ENCODE measurements at places on chromosomes 1 and 21.

DNA sequence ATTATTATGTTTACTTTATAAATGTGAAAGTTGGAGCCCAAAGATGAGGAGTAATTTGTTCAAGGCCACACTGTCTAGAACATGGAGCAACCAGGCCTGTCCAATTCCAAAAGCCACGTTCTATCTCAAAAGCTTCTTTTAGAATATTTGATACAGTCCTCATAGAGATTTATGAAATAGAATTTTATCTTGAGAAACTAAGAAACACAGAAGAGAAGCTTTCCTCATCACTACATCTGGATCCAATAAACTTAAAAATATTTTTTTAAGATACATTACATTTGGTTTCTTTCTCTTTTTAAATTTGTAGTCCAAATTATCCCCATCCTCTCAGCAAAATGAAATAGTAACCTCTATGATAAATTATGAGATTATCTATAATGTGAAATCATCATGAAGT lies 58.9 kb downstream of the DDAH1 start:
- DNase-seq, result no peak

- DNase-seq, result peak; percentile 64
These were observed 351 bp downstream of the MIXL1 start for GRCh38 chr1:226223786-226224244.

GRCh38 chr1:36948147-36948546 lies 86.2 kb downstream of the GRIK3 start:
- no peak for DNase-seq

DNA sequence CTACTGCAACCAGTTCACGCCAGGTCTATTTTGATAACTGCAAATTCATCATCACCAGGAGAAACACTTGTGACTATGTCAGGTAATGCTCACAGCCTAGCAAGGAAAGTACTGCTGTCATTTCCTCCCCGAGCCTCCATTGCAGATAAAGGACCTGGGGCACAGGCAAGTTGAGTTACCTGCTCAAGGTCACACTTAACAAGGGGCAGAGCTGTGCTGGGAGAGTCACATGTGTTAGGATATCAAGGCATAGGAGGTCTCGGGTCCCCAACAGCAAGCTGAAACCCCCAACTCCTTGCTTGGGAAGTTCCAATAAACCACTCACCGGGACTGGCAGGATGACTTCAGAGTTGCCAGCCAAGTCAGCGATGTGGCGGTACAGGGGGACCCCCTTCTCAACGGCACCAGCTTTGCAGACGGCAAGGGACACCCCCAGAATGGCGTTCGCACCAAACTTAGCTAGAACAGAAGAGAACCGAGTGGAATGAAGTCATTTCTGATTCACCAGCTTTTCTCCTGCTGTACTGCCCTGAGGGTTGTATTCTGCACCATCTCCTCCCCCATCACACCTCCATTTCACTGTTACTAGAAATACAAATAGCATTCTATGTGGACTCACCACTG lies 11.6 kb downstream of the ENO1 start:
- DNase-seq, result no peak

GRCh38 chr1:48841966-48842365 lies 65.3 kb upstream of the BEND5 start:
- no peak for DNase-seq

DNA sequence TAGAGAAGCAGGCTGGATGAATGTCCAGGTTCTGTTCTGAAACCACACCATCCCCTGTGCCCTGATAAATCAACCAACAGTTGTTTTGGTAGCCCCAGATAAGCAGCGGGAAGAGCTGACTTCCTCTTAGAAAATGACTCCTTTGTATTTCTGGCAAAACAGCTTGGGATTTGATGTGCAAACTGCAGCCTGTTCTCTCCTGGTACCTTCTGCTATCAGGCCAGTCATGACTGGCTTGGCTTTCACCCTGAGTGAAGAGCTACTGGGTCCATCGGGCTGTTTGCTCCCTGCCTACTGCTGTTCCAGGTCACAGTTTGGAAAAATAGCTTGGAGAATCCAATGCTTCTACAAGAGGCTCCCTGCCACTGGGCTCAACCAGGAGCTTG lies 116.8 kb downstream of the DTL start:
- DNase-seq, result no peak

DNA sequence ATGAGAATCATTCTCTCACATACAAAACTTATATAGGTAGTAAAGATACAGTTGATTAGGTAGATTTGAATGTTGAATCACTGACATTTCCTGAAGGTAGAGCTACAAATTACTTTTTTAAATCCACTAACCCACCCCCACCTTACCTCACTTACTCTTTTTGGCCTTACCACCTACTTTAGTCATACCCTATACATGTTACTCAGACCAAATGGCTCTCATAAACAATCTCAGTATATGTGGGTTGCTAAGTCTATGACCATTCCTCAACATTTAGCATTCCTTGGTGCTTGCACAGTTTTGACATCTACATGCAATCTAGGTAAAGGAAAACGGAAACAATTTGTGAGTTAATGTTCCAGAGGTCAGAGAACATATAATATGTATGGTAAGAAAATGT lies 26.3 kb downstream of the SYDE2 start:
- no peak for DNase-seq

- peak; percentile 100 for DNase-seq
These were observed 41.8 kb downstream of the GATAD2B start for GRCh38 chr1:153880962-153881361.

GRCh38 chr1:173648880-173649605 lies 13.9 kb downstream of the TEX50 start:
- no peak for DNase-seq

GRCh38 chr1:68051475-68051874 lies 1.0 kb upstream of the DIRAS3 start:
- DNase-seq, result no peak

DNA sequence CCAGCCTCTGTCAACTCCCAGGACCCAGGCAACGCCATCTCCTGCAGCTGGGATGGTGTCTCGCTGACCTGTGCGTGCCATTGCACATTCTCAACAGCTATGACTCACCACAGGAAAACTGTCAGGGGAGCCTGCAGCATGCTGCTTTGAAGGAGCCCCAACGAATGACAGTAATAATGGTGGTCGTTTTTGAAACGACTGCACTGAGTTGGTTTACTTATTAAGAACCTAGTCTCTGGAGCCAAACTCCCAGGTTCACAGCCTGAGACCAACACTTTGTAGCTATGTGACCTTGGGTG lies 21.6 kb downstream of the TCEA3 start:
- DNase-seq, result peak; percentile 8

- peak; percentile 88 for DNase-seq
These were observed 116.8 kb downstream of the CASZ1 start for GRCh38 chr1:10679496-10680220.

DNA sequence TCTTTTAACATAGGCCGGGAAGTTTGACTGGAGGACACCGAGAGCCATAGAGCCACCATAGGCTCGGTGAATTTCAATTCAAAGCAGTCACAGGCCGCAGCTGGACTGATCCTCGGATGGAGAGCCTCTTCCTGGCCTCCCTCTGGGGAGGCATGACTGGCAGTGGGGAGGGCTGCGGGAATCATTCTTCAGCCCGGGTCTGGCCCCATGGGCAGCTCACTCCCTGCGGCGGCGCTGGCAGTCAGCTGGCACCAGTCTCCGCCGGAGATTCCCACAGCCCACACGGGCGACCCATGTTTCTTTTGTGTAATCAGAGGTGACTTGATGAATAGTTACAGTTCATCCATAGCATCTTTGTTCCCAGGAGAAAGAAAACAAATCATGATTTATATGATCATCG lies 10.6 kb downstream of the ESPN start:
- peak; percentile 36 for DNase-seq

DNA sequence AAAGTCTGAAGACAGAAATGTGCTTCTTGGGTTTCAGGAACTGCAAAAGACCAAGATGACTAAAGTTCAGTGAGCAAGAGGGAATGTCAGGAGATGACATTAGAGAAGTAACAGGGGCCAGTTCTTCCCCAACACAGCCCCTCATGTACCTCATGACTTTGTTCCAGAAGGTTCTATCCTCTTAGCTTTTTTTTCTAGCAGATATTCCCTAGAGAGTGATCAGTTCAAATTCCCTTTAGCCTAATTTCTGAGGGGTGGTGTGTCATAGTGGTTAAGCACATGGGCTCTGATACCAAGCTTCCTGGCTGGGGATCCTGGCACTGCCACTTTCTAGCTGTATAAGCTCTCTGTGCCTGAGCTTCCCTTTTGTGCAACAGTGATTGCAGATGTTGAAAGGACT lies 108.0 kb downstream of the LBR start:
- DNase-seq, result no peak

DNA sequence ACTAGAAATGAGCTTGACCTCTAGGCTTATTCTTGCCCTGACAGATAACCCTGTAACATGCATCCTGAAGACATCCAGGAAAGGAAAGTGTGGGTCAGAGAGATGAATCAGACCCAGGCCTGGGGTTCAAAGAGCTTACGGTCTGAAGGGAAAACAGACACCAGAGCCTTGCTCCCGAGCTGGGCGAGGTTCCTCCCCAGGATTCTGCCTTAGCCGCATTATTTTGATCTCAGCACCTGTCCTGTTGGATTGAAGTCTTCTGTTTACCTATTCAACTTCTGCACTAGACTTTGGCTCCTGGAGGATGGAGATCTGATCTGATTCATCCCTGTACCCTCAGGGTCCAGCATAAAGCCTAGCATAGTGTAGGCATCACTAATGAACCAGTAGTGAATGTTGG lies 1.9 kb downstream of the CYP4B1 start:
- no peak for DNase-seq

- no peak for DNase-seq
These were observed 76.3 kb downstream of the TOMM20 start for GRCh38 chr1:235052067-235053008.

DNA sequence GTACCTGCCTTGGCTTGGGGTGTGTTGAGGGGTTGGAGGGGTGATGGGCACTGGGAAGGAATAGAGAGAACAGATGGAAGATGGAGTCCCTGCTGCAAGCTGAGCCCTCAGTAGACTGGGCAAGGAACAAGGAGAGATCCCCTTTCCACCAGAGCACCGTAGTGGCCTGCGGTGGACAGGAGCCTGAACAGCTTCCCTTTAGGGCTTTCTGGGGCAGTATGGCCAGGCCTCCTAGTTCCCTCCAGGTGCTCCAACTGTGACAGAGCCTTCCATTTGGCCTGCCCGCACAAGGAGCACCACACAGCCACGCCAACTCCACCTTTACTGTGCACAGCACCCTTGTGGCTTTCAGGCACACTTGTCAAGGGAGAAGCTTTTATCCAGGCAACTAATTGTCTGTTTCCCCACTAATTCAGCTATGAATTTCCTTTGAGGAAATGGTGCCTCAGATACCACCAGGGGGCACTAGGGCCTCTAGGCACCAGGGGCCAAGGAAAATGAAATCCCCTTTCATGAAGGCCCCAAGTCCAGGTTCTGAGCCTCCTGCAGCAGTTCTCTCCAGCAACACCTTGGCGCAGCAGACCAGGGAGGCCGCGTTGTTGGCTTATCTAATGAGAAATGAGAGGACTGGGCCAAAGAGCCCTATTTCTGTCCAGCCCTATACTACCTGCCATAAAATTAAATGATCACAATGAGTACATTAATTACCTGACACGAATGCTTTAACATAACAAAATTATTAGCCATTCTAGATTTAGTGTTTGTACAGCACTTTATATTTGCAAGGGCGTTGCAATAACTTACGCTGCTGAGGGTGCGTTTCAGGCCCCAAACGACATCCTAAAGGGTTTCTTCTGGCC lies 23.1 kb upstream of the ERI3 start:
- DNase-seq, result peak; percentile 79

DNA sequence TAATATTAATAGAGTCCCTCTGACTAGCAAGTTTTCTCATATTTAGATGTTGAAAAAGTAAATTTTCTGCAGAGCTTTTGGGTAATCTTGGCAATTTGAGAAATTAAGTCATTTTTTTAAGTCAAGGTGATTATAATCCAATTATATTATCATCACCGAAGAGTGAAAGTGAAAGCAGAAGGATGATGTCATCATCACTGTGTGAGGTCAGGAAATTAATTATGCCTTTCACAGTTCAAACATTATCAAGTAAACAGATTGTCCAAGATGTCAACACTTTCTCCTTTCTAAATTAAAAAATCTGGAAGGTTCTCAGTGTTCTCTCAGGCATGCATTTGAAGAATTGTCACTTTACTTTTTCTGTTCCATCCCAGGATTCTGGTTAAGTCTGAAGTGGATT lies 296.0 kb downstream of the TBX15 start:
- peak; percentile 27 for DNase-seq

GRCh38 chr1:19307794-19308508 lies 4.0 kb downstream of the AKR7A2 start:
- no peak for DNase-seq

- DNase-seq, result peak; percentile 49
These were observed 55.3 kb upstream of the EIF4G3 start for GRCh38 chr1:21232044-21232443.

GRCh38 chr1:204647114-204647804 lies 38.3 kb downstream of the LRRN2 start:
- DNase-seq, result peak; percentile 83

DNA sequence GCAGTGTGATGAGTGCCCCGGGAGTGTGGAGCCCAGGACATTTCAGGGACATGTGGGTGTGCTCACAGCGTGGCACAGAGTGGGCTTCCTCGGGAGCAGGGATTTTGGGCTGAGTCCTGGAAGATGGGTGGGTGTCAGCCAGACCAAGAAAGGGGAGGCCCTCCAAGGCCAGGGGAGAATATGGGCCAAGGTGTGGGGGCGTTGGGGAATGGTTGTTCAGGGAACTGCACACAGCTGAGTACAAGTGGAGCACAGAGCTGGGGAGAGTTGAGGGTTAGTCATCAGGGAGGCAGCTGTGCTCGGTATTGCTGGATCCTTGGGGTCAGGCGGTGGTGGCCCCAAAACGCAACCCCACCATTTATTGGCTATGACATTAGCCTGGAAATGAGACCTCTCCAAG lies 5.5 kb downstream of the POGK start:
- DNase-seq, result no peak

- DNase-seq, result peak; percentile 50
These were observed 1.0 kb downstream of the ENTREP3 start for GRCh38 chr1:155254228-155254713.

GRCh38 chr1:65079941-65080340 lies 68.1 kb upstream of the AK4 start:
- no peak for DNase-seq

DNA sequence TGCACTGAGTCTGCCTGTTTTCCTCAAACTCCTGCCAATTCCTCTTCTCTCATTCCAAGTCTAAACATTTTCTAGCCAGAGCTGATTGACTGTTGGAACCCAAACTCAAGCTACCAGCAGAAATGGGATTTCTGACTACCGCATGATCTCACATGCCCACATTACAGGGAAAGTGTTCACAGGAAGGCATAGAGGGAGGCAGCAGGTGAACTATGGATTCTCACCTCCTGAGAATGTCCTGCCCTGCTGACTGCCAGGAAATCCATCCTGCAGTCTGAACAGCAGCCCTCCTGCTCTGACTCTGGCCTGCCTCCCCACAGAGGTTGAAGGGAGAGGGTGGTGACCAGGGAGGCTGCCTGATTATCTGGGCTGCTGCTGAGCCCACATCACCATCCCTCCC lies 22.5 kb downstream of the IQGAP3 start:
- DNase-seq, result no peak

GRCh38 chr1:40980068-40980452 lies 564 bp downstream of the CTPS1 start:
- no peak for DNase-seq

Measured in NCI-H69 (cell line).